T1000 (cell line): ENCODE measurements at places on chromosomes 12 and 14.

DNA sequence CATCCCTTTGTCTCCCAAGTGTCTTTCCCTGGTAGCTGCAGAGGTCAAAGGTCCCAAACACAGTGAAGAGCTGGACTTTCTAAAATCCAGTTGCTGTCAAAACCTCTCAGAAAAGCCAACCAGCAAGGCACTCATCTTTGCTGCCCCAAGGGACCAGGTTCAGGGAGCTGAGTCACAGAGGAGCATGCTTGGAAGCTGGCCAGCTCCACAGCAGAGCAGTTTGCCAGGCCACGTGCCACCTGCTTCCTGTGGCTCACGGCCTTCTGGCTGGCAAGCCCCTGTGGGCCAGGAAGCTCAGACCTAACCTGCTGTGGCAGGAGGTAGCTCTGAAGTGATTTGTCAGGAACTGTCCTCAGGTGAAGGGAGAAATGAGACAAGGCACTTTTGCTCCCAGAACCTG lies 3.6 kb downstream of the ISCU start:
- peak; percentile 77 for DNase-seq

GRCh38 chr14:70043001-70043400 lies 145.8 kb downstream of the SLC8A3 start:
- no peak for DNase-seq

- peak; percentile 80 for DNase-seq
Observed at GRCh38 chr12:50677858-50678257, 86.0 kb upstream of the ATF1 start.

DNA sequence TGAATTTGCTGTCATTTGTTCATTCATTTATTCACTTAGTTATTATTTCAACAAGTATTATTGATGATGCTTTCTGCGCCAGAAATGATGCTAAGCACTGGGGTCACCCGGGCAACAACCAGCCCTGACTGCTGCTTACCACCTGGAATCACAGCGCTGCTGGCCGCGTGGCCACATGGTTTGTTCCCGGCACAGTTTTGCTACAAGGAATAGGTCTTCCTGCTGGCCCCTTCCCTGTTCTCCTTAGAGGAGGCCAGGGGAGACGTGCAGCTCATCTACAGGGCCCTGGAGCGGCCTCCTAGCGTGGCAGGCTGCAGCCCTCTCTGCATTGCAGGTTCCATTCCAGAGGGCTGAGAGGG lies 7.0 kb downstream of the JDP2 start:
- no peak for DNase-seq

DNA sequence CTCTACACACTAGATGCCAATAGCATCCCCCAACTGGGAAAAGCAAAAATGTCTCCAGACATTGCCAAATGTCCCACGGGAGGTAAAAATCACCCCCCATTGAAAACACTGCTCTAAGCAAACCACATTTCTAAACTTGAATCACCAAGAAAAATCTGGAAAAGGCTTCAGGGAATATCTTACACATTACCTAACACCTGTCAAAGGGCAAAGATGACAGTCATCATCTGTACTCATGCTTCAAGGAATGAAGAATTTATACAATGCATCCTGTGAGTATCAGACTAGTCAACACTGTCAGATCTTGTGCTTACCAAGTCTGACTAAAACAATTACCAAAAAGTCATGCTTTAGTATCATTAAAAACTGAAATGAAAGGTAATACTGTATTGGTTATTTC lies 161.6 kb upstream of the SOX5 start:
- DNase-seq = no peak

GRCh38 chr12:7496451-7496850 lies 7.1 kb downstream of the CD163 start:
- no peak for DNase-seq

DNA sequence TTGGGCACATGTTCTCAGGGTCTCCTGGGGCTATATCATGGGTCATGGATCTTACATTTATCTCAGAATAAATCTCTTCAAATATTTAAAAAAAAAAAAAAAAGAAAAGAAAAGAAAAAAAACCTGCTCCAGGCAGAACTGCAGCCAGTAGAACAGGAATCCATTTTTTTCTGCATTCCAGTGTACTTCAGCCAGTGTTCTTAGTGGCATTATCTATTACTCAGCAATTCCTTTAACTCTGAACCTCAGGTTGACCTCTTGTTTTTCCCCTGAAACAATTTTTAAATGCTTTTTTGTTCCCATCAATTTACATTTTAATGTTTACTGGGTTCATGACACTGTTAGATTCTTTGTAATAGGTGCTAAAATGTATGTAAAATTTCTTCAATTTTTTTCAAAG lies 66.7 kb upstream of the STXBP6 start:
- no peak for DNase-seq

- no peak for DNase-seq
Observed at GRCh38 chr12:121794534-121795033, 1.1 kb upstream of the RHOF start.

DNA sequence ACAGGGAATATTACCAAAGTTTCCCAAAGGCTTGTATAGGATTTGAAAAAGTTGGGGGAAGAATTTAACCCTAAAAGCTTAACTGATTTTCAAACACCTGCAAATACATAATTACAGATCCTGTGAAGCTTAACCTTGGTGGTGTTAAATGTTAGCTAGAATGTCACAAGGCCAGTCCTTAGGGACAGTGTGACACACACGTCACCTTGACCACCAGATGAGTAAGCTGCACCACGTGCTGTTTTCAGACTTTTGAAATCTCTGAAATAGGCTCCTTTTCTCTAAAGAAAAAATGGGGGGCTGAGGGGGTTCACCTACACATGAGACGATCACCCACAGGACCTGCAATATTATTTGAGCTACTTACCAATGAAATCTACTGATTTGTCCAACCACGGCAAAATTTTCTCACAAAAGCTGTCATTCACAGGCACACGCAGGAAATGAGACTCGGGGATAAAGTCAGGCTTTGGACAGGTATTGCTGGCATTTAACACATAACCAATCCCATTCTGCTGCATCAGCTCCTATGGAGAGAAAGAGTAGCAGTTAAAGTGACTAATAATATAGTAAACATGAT lies 75.9 kb downstream of the DUSP16 start:
- DNase-seq = no peak

DNA sequence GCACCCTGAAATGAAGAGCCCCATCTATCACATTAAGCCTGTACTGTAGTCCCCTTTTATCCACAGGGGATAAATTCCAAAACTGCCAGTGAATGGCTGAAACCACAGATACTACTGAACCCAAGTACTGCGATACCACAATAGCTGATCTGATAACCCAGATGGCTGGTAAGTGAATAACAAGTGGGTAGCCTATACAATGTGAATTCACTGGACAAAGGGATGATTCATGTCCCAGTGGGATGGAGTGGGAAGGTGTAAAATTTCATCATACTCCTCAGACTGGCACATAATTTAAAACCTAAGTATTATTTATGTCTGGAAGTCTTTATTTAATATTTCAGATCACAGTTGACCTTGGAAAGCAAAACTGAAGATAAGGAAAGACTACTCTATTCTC lies 201.3 kb downstream of the GPHN start:
- no peak for DNase-seq

DNA sequence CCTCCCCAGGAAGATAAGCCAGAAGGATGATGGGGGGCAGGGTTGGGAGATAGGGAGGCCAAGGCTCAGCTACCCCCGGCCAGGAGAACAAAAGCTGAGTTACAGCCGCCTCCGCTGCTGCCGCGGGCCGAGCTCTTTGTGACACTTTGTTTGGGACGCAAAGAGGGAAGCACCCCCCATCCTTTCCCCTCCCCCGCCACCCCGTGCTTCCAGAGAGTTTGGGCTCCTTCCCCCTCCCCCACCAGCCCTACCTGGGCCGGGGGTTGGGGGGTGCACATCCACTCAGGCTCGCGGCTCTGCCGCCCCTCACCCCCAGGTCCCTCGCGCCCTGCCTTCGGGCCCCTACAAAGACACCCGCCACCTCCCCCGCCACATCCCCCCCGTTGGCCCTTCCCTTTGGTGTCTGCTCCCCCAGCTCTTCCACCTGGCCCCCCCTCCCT lies 799 bp downstream of the ZNF219 start:
- no peak for DNase-seq

DNA sequence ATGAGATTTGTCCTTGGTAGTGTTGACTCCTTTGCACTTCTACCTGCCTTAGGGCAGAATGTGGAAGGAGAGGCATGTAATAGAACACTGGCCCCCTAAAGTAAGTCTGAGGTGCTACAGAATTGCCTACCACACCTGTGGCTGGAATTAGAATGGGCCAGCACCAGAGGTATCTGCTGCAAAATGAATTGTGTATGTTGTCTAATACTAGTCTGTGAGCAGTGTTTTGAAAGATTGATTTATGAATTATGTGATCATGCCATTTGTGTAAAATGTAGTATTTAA lies 5.7 kb upstream of the STYX start:
- DNase-seq = no peak

DNA sequence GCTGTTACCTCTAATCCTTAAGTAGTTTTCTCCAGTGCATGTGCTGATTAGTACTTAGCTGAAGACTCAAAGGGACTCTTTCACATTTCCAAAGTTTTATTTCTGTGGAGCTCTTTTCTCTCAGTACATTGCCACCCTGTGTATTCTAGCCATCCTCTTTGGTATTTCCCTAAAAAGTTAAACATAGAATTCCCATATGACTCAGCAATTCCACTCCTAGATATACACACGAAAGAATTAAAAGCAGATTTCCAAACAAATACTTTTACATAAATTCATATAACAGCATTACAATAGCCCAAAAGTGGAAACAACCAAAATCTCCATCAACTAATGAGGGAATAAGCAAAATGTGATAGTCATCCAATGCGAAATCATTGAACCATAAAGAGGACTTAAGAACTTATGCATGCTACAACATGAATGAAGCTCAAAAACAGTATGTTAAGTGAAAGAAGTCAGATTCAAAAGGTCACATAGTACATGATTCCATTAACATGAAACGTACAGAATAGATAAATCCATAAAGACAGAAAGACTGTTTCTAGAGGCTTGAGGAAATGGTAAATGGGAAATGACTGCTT lies 9.0 kb upstream of the NOVA1 start:
- no peak for DNase-seq

GRCh38 chr12:87815771-87816585 lies 213.2 kb downstream of the C12orf50 start:
- DNase-seq = no peak

DNA sequence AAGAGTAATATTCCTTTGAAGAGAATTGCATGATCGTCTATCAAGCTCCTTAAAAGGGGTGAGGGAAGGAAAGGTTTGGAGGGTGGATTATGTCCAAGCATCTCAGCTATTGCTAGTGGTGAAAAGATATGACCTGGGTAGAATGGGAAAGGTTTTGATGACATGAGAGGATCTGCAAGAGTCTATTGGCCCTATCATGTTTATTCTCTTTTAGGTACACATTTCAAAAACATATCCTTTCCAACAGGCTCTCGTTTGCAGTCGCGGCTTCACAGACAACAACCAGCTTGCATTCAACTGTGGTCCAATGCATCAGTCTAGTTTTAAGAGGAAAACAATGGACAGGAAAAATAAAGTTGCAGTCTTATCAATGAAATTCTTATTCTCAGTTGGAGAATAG lies 17.1 kb downstream of the FOXG1 start:
- no peak for DNase-seq

DNA sequence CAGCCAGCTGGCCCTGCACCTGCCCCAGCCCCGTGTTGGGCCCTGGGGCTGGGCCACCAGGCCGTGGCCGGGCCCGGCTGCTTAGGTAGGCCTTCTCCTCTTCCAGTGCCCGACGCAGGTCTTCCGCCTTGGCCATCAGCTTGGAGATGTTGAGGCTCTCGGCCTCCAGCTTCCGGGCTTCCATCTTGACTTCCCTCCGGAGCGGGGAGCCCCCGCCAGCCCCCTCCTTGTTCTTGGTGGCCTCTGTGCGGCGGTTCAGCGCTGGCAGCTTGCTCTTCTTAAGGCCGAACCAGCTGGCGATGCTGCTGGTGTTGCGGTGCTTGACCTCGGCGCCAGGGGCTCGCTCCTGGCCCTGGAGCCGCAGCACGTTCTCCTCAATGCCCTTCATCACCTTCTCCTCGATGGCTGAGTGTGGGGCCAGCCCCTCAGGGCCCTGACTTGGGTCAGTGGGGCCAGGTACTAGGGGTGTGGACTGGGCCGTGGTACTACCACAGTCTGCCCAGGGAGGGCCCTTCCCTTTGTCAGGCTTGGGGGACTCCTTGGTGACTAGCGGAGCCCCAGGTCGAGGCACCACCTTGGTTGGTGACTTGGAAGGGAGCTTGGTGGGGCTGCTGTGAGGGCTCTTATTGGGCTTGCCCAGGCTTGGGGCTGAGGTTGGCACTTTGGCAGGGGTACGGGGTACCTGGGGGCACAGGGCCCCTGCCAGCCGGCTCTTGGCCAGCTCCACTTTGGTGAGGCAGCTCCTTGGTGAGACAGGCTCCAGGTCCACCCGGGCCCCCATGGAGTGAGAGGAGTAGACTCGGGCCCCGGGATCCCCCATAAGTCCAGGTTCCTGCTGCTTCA lies 33.2 kb downstream of the NCKAP5L start:
- DNase-seq = no peak

DNA sequence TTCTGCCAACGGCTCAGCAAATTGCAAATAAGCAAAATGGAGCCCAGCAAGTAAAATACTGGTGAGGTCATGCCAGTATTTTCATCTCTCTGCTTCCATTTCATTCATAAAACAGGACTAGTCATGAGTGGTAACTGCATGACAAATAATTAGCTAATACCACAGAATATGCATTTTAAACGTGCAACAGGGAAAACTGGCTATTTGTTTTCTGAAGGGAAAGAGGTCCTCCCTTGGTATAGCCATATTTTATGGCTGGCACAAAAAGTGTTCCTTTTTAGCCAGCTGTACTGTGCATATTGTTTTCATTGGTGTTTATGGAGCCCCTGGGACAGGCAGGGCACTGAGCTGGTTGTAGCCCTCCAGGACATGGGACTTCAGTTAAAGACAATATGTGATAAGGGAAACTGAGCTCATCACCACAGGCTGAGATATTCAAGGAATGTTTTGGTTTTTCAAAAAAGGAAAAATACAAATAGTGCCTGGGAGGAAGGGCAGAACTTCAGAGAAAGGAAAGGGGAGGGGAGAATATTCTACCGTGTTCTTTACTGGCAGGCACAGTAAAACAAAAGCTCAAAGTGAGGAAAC lies 26.1 kb upstream of the FOXN3 start:
- DNase-seq = peak; percentile 10

GRCh38 chr12:13211191-13211858 lies 14.8 kb downstream of the EMP1 start:
- DNase-seq = no peak
